Hematopoietic multipotent progenitor cell treated with erythropoietin and hydrocortisone succinate and interleukin-3 and kit ligand, for 17 days (in vitro differentiated cells): ENCODE measurements at places on chromosomes 1 and 21.

DNA sequence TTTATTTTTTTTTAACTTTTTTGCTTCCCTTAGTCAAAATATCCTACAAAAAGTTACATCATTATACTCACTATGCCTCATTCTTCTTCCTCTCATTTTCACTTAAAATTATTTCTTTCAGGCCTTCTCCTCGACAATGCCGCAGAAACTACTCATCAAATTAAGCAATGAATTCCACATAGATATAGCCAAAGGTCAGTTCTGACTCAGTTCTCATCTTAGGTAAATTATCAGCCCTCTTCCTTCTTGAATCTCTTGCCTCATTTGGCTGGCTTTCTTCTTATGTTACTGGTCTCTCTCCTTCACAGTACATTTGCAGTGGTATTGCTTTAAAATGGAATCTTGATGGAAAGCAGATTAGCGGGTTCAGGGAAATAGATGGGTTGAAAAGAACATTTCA lies 260.7 kb upstream of the BRINP3 start:
- no peak for DNase-seq

DNA sequence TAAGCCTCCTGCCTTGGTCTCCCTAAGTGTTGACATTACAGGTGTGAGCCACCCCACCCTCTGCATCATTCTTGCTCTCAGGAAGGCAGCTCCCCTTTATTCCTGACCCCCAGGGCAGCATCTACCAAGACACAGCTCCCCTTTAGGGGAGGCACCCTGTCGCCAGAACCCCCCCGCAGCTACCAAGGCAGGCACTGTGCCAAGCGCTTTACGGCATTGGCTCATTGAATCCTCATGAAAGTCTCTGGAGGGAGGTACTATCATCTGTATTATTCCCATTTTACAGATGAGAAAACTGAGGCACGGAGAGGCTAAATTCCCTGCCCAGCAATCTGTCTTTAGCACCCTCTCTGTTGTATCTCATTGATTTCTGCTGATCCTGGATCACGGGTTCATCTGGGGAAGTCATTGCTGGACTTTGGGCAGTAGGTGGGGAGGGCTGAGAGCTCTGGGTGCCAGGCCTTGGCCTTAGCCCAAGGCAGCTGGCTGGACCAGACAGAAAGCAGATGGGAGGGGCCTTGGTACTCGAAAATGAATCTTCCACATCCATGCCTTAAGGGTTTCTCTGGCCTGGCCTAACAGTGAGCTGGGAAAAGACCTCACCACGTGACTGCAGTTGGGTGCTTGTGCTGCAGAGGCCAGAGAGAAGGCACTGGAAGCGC lies 5.9 kb downstream of the PLOD1 start:
- no peak for DNase-seq

GRCh38 chr1:200338451-200338850 lies 71.4 kb downstream of the ZNF281 start:
- no peak for DNase-seq

DNA sequence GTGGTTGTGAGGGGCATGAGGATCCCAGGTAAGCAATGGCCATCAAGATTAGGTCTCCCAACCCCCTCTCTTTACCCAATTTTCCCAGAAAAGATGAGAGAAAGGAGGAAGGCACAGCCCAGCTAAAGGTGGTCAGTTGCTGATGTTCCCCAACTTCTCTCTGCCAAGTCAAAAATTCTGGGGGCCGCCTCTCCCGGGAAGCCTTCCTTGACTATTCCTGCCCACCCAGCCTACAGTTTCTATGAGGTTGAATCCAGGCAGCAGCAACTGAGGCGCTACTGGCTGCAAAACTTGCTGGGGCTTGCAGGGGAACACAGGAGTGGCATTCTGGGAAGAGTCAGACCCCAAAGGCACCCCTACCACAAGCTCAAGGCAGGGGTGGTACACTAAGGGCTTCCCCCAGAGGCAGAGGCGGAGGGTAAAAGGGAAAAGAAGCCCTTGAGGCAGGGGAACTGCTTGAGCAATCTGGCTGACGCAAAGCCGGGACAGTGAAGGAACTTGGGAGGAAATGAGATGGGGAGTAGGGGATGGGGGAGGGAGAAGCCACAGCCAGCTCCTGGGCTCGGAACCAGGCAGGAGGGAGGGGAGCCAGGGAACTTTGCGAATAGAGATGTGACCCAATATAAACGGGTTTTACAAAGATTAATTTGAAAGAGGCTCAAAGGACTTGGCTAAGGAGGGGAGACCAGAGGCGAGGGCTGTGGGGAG lies 31.2 kb downstream of the SDC3 start:
- no peak for DNase-seq

GRCh38 chr1:237181743-237182317 lies 139.8 kb downstream of the RYR2 start:
- DNase-seq: no peak

DNA sequence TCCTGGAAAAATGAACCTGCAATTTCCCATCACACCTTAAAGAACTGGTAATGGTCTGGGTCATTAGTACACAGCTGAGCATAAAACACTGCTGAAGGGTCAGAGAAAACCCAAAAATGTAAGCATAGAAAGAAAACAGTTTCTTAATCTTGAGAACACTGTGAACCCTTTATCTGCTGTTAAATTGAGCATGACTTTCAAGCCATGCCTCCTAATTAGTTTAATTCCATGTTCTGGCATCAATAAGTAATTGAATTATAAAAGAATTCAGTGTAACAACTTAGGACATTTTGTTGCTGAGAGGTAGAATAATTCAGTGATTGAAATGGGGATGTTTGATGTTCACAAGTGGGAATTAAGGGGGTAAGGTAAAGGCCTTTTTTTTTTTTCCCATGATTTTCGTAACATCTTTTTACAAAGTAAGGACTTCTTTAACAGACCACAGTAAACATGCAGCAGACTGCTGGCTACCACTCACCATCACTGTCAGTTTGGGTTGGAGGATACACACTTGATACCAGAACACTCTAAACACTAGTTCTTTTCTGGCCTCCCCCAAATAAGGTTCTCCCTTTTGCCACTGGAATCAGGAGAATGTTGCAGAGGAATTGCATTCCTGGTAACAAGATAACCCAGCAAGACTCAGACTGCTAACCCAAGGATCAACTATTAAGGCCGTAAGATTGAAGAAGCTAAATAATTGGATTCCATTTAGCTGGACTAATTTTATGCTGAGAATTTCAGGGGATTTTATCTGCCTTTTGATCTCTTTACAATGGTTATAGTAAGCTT lies 3.0 kb downstream of the RWDD3 start:
- no peak for DNase-seq

DNA sequence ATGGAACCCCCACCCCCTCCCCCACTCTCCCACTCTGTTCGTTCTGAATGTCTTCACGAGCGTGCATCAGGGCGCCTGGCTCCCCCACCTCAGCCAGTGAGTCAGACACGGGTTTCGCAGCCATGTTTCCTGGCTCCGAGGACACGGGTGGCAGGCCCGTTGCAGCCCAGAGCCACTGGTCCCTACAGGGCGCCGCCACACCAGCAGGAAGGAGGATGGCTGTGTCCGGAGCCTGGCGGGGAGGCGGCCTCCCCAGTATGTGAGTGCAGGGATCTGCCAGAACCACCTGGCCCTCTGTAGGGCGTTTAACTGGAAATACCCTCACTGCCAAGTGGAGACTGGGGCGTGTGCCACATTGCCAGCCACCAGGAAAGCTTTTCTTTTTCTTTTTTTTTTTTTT lies 18.5 kb downstream of the CSTB start:
- DNase-seq: no peak

- no peak for DNase-seq
These were observed 10.6 kb upstream of the TAS1R2 start for GRCh38 chr1:18869847-18870594.

DNA sequence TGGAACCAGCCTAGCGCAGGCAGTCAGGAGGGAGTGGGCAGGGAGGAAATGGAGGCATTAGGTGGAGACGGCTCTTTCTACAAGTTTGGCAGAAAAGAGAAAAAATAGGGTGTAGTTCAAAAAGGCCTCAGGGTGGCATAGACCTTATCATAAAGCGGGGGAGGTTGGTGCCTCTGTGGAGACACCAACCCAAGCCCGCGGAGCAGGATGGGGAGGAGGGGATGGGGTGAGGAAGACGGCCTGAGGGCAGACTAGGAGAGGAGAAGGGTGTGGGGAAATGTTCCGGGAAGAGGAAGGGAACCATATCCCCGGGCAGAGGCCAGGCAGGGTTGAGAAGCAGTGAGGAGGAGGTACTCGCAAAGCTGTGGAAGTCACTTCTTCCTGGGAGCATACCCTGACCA lies 17.4 kb upstream of the SHE start:
- DNase-seq: peak; percentile 32

DNA sequence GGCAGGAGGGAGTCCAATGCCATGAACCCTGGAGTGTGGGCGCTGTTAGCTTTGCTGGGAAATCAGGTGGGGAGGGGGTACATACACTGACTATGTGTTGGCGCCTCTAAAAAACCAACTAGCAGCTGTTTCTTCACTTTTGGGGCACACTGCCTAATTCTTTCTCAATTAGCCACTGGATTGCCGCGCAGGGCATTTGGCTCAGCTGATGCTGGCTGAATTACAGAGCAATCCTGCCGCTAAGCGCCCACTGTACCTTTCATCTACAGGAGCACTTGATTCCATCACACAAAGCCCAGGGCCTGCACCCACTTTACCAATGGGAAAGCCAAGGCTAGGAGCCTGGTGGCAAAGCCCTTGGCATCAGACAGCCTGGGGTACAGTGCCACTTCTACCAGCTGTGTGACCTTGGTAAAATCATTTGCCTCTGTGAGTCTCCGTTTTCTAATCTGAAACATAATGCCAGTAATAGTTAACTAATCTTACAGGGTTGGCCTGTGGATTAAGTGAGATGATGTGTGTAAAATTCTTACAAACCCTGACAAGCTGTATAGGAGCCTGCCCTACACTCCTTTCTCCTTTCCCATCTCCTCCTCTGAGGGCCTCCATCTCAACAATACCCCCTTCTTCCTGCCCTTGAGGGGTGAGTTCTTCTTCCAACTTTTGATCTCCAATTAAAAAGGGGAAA lies 59.0 kb downstream of the UBE2T start:
- no peak for DNase-seq

- DNase-seq: no peak
These were observed 8.2 kb downstream of the SYTL1 start for GRCh38 chr1:27349784-27350662.

GRCh38 chr21:32889596-32889995 lies 118.0 kb upstream of the PAXBP1 start:
- no peak for DNase-seq

- peak; percentile 80 for DNase-seq
These were observed 44.2 kb upstream of the LAPTM5 start for GRCh38 chr1:30801771-30802198.

DNA sequence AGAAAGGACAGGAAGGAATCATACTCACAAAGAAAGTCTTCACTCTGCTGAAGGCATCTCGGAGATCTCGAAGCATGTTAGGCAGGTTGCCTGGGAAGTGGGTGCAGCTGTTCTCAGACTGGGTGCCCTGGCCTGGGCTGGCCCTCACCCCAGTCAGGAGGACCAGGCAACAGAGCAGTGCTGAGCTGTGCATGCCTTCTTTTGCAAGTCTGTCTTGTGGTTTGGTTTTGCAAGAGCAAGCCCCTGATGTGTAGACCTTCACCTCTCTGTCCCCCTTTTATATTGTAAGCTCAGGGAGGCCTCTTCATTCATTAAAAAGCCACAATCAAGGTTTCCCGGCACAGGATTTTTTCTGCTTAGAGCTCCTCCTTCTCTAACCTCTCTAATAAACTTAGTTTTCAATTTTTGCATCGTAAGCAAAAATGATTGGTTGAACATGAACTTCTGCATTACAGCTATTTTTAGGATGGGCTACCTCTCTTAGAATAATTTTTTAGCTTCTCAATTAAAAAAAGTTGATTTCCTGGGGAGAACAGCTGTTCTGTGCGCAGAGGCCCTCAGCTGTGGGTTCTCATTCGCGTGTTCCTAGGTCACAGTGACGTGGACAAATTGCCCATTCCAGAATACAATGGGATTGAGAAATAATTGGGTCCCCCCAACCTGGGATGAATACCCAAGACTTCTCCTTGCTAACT lies at the start of gene IL10:
IL10 (minus strand) TSS at position 252 of the 695 bp plus-strand sequence; CDS start at position 193, 59 bp downstream.
- no peak for DNase-seq

- no peak for DNase-seq
These were observed 143.1 kb upstream of the SLC45A1 start for GRCh38 chr1:8174807-8175206.

- DNase-seq: no peak
These were observed 633 bp upstream of the RFX5 start for GRCh38 chr1:151347523-151348246.

- DNase-seq: no peak
These were observed 288.6 kb upstream of the USP24 start for GRCh38 chr1:55503663-55504305.

GRCh38 chr1:227661495-227661894 lies 73.6 kb downstream of the JMJD4 start:
- DNase-seq: no peak

GRCh38 chr1:178037510-178038253 lies 56.2 kb upstream of the RASAL2 start:
- DNase-seq: no peak

GRCh38 chr1:233815865-233816264 lies 88.6 kb upstream of the SLC35F3 start:
- no peak for DNase-seq

- DNase-seq: peak; percentile 51
These were observed 32.9 kb upstream of the ATP2B4 start for GRCh38 chr1:203593723-203594122.

DNA sequence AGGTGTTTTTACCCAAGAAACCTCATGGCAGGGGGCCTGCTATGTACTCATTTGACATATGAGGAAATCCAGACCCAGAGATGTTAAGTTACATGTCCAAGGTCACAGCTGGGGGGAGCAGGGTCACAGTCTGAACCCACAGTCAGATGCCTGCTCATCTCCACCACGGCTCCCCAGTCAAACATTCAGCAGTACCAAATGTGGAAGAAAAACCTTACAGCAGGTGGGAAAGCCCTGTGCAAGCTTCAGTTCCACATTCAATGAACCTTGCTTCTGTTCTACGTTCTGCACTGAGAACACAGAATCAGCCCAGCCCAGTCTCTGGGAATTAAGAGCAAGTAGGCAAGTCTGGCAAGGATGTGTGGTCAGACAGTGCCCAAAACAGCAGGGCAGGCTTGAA lies 35.2 kb downstream of the LRP8 start:
- no peak for DNase-seq

DNA sequence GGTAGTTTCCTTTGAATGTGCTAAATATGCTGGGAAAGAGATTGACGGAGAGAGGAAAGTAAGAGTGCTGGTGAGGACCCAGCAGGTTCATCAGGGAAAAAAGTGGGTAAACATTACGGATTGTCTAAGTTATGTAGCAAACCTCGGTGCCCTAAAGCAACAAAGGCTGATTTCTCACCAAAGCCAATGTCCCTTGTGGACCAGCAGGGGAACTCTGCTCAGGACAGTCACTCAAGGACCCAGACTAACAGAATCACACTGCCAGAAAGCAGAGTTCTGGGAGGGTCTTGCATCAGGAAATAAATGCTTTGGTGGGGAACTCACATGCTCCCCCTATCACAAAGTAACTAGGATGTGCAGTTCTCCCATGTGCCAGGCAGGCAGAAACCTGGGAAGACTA lies 1.7 kb upstream of the IKBKE start:
- DNase-seq: no peak
